ENCODE measurements at places on chromosomes 7 and 10.

DNA sequence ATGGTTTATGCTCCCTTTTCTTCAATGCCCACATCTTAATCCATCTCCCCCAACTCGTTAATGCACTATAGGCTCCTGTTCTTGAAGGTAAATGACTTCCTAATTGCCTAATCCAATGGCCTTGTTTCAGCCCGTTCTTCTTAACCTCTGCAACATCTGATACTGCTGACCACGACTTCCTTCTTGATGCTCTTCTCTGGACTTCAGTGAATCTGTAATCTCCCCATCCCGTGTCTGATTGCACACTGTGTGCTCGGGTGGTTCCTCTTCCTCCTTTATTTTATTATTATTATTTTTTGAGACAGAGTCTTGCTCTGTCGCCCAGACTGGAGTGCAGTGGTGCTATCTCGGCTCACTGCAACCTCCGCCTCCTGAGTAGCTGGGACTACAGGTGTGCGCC, 58.9 kb downstream of the HIPK2 start:
- no peak for DNase-seq

GRCh38 chr7:150629347-150629746, 2.8 kb downstream of the GIMAP6 start:
- no peak for DNase-seq

DNA sequence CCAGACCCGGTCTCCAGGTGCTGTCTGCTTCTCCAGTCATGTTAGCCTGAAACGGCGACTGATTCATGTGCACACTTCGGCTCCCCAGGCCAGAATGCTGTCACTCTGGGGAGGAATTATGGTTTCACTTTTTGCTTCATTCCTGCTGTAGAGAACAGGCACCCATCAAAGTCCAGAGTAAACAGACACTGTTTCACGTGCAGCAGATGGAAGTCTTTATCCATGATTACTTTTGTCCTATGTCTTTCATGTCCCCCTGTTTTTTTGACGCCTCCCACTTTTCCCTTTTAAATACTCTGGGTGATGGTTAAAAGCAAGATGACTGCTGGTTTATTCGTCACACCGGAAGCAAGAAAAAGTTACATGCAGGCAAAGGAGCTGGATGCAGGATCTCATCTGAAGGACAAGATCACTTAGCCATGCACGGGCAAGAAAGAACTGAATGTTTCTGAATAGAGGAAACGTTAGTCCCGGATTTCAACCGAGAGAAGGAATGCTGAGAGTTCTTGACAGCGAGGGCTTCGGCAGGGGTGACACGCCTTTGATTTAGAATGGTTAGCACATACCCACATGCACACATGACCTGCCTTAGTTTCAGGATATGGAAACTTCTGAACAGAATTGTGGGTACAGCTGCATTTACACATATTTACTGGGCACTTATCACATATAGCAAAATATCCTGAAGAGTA, 250.0 kb upstream of the KLF6 start:
- no peak for DNase-seq

GRCh38 chr10:117804470-117805011, 242.2 kb downstream of the RAB11FIP2 start:
- DNase-seq: peak; percentile 26

DNA sequence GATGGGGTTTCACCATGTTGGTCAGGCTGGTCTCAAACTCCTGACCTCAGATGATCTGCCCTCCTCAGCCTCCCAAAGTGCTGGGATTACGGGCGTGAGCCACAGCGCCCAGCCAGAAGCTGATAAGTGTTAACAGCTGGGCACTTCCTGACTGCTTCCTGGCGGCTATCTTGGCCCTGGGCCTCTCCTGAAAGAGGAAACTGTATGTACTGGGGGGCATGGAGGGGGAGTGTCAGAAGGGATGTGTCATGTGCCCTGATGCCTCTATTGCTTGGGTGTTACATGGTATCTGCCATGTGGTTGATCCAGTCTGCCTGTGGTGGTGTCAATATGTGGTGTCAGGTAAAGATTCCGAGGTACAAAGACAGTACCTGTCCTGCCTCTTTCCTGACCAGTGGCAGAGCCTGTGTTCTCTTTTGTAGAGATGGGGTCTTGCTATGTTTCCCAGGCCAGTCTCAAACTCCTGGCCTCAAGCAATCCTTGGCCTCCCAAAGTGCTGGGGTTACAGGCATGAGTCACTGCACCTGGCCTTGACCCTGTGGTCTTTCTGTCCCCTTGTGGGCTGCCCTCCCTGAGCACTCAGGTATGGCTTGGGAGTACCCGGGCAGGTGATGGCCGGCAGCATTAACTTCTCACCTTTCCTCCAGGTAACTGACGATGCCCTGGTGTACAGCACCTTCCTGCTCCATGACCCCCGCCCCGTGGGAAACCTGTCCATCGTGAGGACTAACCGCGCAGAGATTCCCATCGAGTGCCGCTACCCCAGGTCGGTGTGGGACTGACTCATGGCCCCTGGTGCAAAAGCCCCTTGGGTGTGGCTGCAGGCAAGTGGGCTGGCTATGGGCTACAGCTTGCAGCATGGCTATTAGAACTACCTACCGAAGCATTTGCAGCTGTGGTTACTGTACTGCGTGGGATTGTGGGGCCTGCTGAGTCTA, 4.4 kb downstream of the ZP3 start:
- no peak for DNase-seq

GRCh38 chr7:87363342-87363741, 17.9 kb downstream of the CROT start:
- DNase-seq: no peak

- DNase-seq: peak; percentile 61
These were observed 35.3 kb upstream of the IFRD1 start for GRCh38 chr7:112414855-112415490.

GRCh38 chr7:147478796-147479195, 1111.8 kb upstream of the C7orf33 start:
- DNase-seq: no peak

DNA sequence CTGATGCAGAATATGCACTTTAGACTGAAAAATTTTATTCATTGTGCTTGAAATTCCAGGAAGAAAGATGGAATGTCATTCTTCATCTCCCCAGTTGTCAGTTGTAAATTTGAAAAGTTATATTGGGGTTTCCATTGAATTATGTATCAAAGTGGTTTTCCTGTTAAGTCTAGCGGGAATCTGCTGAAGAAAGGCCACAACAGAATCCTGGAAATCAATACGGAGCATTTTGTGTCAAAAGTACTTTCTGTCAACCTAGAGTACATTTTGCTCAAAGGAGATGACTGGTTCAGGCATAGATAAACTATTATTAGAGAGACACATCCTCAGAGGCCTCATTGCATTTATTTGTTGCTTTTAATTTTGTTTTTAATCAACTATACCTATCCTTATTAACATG, 538.2 kb upstream of the SEMA3D start:
- no peak for DNase-seq

- DNase-seq: no peak
These were observed 46.5 kb upstream of the MSMB start for GRCh38 chr10:46092524-46093081.

- no peak for DNase-seq
These were observed 46.1 kb downstream of the MPP7 start for GRCh38 chr10:28256776-28257175.

DNA sequence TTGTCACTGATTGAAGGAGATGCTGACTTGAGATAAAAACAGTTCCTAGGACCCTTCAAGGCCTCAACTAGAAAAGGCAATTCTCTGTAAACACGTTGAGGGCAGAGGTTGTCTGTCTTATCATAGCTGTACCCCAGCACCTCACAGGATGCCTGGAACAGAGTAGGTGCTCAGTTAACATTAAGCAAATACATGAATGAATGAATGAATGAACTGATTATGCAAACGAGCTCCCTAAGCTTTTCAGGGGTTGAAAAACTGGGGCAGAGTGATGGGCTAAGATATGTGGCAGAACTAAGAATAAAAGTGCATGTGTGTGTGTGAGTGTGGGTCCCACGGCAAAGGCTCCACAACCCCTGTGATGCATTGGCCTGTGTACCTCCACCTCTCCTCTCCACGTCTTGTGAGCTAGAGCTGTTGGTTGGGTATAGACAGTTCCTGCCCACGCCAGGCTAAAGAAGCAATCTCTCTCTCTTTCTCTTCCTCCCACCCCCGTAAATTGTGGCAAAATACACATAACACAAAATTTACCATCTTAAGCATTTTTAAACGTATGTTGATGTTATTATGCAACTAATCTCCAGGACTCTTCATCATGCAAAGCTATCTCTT, 20.9 kb upstream of the SMC3 start:
- DNase-seq: no peak

DNA sequence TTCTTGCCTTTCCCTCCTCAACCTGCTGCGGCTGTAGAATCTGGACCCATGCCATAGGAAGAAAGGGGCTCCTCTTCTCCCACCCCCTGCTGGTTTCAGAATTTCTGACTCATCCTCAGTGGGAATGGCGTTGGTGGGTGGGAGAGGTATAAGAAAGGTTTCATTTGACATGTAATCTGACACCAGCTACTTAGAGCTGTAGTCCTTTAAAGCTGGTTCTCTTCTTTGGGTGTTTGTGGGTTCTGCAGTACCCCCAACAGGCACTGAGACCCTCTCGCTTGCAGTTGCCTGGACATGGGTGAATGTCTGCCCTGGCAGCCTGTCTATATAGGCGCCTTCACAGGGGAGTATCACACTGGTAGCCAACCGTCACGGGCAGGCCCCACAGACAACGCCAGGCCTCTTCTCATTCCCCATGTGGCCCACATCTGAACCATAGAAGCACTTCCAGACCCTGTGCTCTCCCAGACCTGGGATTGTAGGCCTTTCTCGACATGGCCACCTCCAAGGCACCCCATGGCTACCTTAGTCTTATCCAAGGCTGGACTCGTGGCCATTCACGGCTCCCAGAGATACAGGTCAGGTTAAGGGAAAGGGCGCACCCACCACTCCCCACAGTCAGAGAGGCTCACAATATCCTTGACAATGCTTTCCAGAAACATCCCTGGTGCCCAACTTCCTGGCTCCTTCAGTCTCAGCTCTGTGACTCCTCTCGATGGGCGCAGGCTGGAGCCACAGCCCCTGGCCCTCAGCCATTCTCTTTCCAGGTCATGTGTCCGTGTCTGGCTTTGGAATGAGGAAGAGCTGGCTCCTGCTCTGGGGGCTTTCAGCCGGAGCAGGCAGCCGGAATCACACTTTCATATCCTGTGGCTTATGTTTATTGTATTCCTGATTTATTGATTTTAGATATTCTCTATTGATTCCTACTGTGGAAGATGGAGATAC, 17.5 kb downstream of the ZNF862 start:
- DNase-seq: no peak

GRCh38 chr7:28981161-28981465, 23.0 kb upstream of the TRIL start:
- no peak for DNase-seq

- no peak for DNase-seq
These were observed 173.6 kb downstream of the ARL4A start for GRCh38 chr7:12861070-12861469.

DNA sequence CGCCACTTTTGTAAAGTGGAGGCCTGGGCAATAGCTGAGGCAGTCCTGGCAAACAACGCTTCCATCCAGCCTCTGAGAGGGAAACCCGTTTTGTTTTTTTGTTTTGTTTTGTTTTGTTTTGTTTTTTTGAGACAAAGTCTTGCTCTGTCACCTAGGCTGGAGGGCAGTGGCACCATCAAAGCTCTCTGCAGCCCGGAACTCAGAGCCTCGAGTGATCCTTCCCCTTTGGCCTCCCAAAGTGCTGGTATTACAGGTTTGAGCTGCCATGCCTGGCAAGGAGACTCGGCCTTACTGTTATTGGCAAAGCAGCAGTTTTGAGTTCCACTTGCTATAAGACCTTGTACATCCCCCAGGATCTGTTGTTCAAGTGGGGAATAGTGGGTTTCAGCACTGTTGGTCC, 10.5 kb upstream of the SLC25A16 start:
- DNase-seq: no peak

Measured in NCI-H1105 (cell line).